Dermis blood vessel endothelial cell (primary cell): ENCODE measurements at places on chromosomes 4 and X.
A peak's percentile ranks its signal among the peaks of the same experiment; 100 is the strongest.

GRCh38 chr4:181982856-181983255 lies 260.3 kb upstream of the TENM3 start:
- no peak for DNase-seq

GRCh38 chr4:165724786-165725185 lies 148.3 kb upstream of the TLL1 start:
- no peak for DNase-seq

- DNase-seq = no peak
Observed at GRCh38 chr4:46503739-46504138, 113.8 kb upstream of the GABRA2 start.

GRCh38 chr4:185736882-185737281 lies 75.1 kb downstream of the SORBS2 start:
- DNase-seq = no peak

- DNase-seq = no peak
Observed at GRCh38 chr4:81481151-81481550, 9.4 kb upstream of the RASGEF1B start.

DNA sequence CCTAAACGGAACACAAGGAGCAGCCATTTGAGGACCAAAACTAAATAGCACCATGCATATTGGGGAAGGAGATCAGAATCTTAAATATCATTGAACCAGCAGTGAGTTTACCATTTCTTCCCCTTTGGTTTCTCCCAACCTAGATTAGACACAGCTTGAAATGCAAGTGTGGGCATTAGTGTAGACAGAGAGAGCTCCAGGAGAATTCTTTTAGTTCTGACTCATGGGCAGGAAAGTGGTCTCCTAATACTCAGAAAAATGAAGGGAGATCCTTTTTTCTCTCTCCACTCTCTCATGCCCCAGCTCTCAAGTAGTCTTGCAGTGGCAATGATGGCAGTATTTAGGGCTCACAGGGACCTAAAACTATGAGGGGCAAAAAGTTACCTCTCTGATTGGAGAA lies 567.9 kb downstream of the INPP4B start:
- no peak for DNase-seq

GRCh38 chr4:42281324-42282020 lies 115.8 kb upstream of the SHISA3 start:
- DNase-seq = no peak

DNA sequence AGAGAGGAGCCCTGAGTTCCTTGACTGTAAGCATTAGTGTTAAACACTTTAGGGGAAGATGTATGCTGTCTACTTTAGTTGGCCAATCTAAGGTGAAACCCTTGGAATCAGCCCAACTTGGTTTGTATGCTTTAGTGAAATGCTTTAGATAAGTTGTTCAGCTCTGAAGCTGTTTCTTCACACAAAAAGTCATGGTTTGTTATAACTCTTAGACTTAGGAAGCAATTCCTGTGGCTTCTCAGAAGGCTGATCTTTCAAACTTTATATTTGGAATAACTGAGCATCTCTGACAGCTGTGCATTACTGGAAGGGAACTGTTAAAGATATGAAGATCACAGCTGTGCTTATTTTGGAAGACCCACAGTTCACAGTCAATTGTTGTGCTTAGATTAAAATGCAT lies 714.1 kb downstream of the FAT4 start:
- DNase-seq = no peak

DNA sequence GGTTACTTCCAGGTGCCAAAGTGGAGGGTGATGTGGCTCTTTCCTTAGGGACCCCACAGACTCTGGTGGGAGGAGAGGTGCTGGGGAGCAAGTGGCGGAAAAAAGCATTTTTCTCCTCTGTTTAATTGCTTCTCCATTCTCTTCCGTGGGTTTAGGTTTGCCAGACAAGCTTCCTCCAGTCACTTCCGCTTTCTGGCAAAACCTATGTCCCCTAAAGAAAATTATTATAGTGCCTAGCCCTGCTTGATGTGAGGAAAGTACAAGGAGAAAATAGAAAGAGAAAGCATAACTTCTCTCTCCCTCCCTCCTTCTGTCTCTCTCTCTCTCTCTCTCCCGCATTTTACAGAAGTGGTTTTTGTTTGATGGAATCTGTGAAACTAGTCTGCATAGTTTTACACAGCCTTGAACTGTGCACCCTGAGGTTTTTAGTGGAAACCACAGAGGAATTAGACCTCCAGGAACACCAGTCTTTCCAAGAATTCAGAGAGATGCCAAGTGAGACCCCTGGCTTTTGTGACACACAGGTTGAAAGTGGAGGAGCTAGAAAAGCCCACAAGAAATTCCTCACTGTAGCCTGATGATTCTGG lies 231.1 kb upstream of the ANXA3 start:
- no peak for DNase-seq

GRCh38 chrX:132171881-132172280 lies 44.1 kb upstream of the FRMD7 start:
- DNase-seq = no peak

DNA sequence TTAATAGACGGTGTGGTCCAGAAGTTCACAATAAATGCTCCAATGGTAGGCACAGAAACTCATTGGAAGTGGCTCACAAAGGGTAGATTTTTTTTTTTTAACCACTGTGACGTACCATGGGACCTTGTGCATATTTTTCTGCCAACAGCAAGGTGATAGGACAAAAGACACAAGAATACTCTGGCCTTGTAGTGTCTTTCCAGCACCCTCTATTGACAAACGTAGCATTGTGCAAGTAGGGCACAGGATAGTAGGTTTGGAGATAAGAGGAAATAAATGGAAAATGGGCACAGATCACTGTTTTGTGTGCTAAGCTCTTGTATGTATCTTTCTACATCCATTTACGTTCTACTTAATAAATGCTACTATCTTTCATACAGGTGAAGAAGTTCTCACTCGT lies 2054.9 kb downstream of the PCDH7 start:
- no peak for DNase-seq

GRCh38 chrX:6384921-6385320 lies 150.0 kb downstream of the VCX3A start:
- no peak for DNase-seq

DNA sequence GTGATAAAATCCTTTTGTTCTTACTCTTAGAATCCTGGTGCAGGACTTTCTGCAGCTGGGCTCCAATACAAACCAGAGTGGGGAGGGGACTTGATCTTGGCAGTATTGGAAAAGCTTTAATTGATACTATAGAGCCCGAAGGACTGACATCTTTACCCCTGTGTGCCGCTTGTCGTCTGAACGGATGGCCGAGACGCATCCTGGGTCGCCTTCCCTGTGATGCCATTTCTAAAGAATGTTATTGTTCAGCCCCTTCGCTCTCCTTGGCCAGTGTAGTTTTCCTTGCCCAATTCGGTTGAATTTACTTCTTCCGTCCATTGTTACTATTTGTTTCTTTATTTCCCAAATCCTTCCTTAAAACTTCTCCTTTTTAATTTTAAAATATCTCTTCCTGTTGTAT lies 80.9 kb downstream of the CLDN34 start:
- peak; percentile 55 for DNase-seq

DNA sequence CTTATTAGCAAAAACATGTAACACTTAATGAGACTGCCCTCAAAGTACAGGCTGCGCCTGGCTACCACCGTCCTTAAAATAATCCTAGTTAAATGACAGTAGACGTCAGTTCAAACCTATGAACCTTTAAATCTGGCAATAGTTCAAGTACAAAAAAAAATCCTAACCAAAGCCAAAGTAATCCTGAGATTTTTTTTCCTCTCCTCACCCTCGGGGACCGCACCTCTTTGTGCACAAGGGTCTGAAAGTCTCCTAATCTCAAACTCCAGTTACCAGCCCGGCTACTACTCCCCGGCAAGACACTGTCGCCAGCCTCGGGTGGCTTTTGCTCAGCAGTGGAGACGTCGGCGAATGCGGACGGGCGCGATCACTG lies 439 bp downstream of the SEC31A start:
- no peak for DNase-seq
